ENCODE measurements at places on chromosomes 7 and 10.

DNA sequence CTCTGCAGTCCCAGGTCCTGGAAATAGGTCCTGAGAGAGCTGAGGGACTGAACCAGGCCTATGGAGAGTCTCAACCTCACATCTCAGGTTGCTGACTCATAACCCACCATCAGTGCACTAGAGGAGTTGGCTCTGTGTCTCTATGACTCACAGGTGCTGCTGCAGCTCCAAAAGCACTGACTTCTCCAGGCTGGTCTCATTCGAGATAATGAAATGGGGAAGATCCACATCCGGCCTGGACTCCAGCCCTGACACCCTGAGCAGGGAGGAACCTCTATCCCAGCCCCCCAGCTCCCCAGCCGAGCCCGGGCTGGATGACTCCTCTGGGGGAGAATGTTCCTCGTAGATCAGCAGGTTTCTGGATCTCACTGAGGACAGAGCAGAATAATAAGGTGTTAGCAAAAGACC lies 35.5 kb upstream of the DGKI start:
- DNase-seq, result no peak

DNA sequence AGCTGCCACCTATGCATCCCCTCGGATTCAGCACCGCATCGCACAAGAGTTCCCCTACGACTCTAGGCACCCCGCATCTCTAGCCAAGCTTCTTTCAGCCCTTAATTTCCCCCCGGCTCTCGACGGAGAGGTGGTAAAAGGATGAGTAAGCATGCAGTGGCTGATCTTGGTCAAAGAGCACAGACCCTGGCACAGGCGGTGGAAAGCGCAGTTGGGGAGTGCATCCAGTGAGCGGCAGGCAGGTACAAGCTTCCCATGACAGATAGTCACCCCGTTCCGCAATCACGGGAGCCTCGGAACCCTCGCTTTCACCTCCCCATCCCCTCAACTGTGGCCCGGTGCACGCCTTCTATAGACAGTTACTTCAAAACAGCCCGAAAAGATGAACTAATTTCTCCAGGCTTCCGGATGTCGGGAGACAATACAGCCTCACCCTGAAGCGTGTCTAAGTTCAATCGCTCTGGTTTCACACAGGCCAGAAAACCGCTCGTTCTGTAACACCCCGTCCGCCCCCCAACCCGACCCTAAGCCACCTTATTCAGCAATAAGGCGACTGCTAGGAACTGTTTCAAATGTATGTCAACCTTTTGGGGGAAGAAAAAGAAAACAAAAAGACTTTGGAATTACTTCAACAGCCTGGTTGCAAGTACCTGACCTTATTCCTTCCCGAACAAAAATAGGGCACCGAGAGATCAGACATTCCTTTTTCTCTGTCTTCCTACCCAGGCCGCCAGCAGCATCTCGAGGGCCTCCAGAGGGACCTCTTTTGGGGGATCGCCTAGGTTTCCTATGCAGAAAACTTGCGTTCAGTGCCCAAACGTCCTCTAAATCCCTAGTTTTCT lies 1.4 kb downstream of the RHEB start:
- peak; percentile 26 for DNase-seq

DNA sequence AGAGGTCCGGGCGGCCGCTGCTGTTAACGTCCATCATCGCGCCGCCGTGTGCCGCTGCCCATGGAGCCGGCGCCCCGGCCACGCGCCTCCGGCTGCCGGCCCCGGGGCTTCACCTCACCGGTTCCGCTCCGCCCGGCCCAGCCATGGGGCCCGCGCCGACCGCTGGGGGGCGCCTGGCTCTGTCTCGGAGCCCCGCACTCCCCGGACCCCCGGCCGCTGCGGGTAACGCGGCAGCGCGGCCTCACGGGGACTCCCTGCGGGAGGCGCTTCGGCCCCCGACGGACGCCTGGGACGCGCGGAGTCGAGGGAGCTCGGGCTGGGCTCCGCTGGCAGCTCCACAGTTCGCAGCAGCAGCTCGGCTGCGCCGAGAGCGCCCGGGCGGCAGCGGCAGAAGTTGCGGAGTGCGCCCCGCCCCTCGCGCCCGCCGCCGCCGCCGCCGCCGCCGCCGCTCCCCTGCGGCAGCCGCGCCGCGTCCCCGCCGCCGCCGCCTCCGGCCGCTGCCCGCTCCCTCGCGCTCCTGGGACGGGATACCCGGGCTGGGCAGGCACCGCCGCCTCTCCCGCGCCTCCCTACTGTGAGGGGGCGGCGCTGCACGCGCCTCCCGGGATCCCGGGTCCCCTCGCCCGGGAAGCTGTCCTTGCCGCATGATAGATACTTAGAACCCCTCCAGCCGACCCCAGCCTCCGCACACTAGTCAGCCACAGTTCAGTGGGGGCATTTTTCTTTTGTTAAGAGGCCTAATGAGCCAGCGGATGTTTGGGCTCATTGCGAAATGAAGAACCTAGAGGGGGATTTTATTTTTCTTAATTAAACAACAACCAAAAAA lies at the start of gene HTR7:
Gene HTR7, minus strand, starts transcription at position 405 of the 826 bp plus-strand sequence. Its CDS starts 368 bp downstream, at position 37.
- DNase-seq, result peak; percentile 33

DNA sequence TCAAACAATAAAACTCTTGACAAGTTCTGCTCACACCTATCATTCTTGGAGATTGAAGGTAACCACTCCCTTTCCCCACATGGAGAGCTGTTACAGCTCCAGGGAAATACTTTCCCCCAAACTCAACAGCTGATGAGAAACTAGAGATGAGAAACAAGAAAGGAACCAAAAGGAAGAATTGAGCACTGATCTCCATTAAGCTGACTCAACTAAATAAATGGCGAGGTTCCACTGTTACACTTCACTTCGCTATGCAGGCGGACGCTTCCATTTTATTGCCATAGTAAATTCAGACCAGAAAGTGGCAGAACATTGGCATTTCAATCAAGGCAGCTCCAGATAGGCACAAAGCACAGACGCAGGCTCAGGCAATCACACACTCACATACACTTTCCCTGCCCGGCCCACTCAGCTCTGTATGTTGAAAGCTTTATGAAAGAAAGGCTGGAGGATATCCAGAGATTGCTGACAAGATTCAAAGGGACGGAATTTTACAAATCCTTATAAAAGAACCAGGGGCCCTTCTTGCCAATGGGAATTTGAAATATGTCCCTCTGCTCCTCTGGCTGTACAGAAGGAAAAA lies 11.5 kb upstream of the YAE1 start:
- DNase-seq, result no peak

DNA sequence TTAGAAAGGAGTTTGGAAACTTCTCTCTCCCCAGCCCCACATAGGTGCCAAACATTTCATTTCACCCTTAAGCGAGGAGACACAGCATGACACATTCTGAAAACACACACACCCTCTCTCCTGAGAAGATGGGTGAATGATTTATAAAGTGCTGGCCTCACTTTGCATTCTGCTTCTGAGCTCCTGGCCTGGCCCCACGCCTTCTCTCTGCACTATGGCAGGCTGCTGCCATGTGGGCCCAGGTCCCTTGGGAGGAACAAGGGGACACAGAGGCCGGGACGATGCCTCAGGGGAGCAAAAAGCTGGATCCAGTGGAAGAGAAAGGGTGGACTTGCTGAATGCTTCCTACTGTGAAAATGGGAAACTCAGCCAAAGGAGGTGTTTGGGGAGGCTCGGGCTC lies 56.0 kb downstream of the CPXM2 start:
- no peak for DNase-seq
